Activated CD8-positive, alpha-beta memory T cell treated with anti-CD3 and anti-CD28 coated beads for 1 hour (primary cell): ENCODE measurements at places on chromosomes 2 and 18.

DNA sequence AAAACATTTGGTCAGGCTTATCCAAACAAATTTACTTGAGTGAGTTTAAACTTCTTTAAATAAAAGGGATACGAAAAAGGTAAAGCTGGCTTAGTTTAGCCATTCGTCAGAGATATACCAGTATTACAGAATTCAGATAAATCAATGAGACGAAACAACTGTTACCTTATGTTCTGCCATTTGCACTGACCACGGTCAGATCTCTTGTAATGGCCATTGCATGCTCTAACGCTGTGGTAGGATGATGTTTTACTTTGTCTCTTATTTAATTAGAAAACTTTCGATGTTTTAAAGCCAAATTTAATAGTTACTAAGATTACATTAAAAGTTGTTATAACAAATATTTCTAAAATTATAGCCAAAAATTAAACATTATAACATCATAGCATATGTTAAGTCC lies 1.5 kb downstream of the C18orf54 start:
- DNase-seq, result no peak

DNA sequence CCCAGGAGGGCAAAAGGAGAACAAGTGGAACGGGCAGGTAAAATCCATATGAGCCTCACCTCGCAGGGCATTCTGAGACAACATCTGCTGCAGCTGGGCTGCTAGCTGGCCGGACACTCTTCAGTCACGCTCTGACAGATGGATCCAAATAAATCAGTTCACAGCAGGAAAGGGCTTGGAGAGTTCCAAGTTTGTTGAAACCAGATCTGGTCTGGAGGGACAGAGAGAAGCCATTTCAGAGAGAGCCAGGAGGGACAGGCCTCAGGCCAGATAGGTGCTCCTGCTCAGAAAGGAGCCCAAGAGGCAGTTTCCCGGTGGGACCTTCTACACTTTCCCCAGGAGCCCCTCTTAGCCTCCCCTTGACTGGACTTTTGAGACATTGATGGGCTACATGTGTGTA lies 28.2 kb upstream of the TNP1 start:
- DNase-seq, result no peak

DNA sequence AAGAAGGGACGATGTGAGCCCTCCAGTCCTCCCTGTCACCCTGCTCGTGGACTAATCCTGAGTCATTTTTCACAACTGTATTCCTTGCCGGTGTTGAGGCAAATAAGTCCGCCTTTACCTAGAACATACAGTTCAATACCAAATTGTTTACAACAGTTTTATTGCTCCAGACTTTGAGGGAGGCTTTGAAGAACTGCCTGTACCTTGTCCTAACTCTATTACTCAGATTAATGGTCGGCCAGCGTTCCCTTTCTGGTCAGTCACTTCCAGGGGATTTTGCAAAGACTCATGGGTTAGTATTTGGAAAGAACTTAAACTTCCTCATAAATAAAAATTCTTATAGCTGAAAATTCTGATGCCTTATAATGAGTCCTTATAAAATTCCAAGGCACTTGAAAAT lies 85.1 kb upstream of the ZNF532 start:
- DNase-seq, result no peak

GRCh38 chr2:173087214-173087581 lies 11.6 kb downstream of the MAP3K20 start:
- no peak for DNase-seq

GRCh38 chr2:105521176-105521575 lies 122.3 kb upstream of the FHL2 start:
- DNase-seq, result no peak
